ENCODE measurements at places on chromosomes 1 and 21.

- DNase-seq: no peak
These were observed 95.9 kb upstream of the CCDC190 start for GRCh38 chr1:162956922-162957321.

DNA sequence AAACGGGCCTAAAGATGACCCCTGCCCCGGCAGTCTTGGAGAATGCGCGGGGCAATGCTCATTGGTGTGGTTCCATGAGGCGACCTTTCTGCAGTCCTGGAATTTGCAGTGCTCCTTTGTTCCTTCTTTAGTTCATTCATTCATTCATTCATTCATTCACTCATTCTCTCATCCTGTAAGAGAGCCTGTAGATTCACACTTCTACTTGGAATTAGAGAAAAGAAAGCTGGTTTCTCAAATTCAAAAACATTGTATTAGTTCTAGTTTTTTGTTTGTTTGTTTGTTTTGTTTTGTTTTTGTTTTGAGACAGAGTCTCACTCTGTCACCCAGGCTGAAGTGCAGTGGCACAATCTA is 31.6 kb downstream of the PAX7 start:
- DNase-seq: no peak

GRCh38 chr1:50266509-50266908 is 156.7 kb downstream of the DMRTA2 start:
- no peak for DNase-seq

DNA sequence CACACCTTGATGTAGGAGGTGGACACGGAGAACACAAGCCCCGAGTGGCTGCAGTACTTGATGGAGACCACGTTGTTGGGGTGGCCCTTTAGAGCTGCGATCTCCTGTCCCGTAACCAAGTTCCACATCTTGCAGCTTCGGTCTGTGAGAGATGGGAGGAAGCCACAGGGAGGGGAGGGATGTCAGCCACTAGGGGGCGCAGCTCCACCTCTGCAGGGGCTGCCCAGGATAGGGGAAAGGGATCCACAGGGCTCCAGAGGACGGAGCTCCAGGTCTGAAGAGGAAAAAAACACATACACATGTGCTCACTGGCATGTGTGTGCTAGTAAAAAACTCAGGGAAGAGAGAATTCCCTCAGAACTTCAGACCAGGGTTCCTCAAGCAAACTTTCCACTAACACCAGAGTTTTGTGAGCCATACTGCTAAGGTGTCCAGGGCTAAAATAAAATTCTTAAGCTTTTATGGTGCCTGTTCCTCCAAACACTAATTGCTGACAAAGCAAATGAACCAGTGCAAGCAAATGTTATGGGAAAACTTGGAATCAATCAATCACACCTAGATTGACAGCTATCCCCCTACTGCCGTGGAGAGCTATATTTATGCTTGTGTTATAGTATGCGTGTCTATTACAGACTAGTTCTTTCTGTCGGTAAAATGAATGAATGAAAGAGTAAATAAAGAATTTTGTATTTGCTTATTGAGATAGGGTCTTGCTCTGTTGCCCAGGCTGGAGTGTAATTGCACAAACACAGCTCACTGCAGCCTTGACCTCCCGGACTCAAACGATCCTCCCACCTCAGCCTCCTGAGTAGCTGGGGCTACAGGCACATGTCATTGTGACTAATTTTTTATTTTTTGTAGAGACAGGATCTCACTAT is 43.7 kb downstream of the KIF21B start:
- peak; percentile 45 for DNase-seq

DNA sequence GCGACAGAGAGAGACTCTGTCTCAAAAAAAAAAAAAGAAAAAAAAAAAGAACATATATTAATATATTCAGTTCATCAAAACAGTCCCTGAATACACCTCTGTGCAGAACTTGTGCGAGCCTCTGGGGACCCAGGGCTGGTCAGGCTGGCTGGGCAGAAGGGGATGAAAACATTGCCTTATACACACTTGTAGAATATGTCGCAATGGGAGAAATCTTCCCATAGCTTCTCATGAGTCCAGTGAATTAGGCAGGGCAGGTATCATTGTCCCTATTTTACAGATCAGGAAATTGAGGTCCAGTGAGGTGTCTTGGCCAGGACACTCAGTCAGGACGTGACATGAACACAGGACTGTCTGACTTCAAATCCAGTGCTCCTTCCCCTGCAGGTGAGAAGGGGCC is 12.6 kb upstream of the WNT4 start:
- no peak for DNase-seq

GRCh38 chr1:29703596-29704370 is 467.5 kb downstream of the PTPRU start:
- peak; percentile 11 for DNase-seq

DNA sequence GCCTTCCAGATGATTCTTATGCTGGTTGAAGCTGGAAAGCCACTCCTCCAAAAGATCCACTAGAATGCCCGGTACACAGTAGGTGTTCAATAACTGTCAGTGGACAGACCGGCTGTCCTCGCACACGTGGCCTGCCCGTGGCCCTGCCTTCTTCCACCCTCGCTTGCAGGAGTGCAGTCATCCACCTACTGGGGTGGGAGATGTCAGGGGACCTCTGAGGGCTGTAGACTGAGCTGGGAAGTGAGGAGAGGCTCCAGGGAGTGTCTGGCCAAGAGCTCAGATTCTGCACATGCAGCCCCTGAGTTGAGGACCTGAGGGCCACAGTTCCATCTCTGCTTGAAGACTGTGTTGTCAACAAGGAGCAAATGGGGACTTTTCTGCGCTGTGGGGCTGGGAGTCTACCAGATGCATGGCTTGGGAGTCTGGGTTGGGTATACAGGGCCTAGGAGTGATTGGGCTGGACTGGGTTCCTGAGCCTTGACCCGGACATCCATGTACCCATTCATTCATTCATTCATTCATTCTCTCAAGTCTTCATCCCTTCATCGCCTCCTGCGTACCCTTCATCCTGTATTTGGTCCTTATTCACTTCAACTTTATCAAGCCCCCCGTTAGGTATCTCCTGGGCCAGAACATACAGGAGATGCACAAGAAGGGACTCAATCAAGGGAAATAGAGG is 4.2 kb upstream of the TNFRSF1B start:
- no peak for DNase-seq

- DNase-seq: no peak
These were observed 26.2 kb upstream of the SNX27 start for GRCh38 chr1:151585622-151586021.

GRCh38 chr21:34884346-34884929 is 164.7 kb downstream of the RUNX1 start:
- no peak for DNase-seq

- DNase-seq: no peak
These were observed 154.9 kb downstream of the PAPPA2 start for GRCh38 chr1:176617881-176618280.

DNA sequence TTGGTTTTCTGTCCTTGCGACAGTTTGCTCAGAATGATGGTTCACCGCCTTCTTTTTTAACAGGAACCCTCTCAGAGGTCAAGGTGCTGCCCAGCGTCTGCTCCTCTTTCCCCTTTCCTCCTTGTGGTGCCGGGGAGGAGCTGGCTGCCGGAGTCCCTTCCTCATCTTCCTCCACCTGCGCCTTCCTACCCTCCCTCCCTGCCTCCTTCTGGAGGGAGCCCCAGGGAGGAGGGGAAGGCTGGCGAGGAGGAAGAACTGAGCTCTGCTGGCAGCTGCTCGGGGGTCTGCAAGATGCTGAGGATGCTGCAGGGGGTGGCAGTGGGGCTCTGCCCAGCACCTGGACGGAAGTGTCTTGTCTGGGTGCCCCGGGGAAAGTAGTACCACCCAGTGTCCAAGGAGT is 31.2 kb downstream of the BACE2 start:
- DNase-seq: no peak

GRCh38 chr21:42198929-42199867 is 19.7 kb upstream of the ABCG1 start:
- DNase-seq: no peak

DNA sequence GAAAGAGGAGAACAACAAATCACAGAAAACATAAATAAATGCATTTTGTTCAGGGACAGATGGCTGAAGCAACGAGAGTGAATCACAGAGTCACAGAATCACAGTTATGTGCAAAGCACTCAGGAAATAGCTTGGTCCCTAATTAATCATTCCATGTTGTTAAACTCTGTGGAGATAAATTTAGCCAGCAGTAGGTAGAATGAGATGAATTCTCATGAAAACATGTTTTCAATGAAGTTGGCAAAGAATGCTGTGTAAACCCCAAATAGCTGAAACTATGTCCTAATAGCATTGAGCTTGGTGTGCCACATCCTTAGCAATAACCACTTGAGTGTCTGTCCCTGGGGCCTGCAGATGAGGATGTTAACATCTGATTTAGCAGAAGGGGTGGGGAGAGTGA is 20.4 kb downstream of the LEPR start:
- DNase-seq: no peak

GRCh38 chr21:33308586-33309490 is 15.9 kb upstream of the IFNAR1 start:
- DNase-seq: peak; percentile 81

GRCh38 chr1:44300852-44301251 is 54.2 kb downstream of the ERI3 start:
- no peak for DNase-seq

- no peak for DNase-seq
These were observed 5.6 kb upstream of the PADI3 start for GRCh38 chr1:17243274-17243673.

- DNase-seq: no peak
These were observed 27.6 kb downstream of the SLC44A5 start for GRCh38 chr1:75583282-75583681.

DNA sequence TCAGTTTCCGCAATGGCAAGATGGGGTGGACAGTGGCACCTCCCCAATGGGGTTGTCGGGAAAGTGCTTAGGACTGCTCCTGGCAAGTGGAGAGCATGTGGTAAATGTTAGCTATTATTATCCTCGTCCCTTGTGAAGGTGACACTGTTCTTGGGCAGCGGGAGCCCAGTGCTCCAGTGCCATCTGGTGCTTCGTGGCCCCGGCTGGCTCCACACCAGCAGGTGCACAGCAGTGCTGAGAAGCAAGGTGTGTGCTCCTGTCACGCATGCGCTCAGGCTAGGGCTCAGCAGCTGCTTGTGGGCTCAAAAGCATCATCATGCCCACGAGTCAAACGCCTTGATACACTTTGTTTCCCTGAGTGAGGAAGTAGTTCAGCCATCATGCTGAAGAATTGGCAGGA is 24.9 kb upstream of the KCNC4 start:
- no peak for DNase-seq

DNA sequence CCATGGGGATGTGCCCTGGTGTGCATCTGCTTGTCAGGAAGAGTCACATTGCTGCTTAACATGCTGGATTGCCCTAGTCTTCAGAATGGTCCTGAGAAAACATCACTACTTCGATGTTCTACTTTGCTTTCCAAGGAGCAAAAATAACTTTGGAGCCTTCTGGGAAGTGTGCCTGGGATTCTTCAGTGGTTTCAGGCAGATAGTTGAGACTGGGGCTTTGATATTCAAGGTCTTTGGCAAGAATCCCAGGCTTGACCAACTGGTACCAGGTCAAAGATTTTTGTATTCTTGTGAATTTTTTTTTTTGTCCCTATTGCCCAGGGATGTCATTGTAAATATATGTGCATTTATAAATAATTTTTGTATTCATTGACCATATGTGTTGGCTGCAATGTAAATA is 51.4 kb downstream of the LRIG2 start:
- DNase-seq: no peak

DNA sequence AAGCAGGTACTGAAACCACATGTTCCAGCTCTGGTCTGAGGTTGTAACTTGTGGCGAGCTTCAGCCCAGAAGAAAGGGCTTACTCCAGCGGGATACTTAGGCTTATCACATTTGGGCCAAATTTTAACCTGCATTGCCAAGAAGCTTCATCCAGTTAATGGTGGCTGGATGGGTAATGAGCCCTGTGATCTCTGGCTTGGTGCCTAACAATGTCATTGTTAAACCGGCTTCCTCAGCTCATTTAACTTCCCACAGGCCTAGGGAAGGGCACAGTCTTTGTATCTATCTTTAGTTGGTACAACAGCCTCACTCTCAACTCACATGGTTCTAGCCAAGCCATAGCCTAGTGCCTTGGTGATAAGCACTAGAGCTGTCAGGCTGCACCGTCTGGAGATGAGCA is 43.6 kb upstream of the CCDC190 start:
- DNase-seq: no peak
